SJCRH30 (cell line): ENCODE measurements at places on chromosomes 7 and 10.

DNA sequence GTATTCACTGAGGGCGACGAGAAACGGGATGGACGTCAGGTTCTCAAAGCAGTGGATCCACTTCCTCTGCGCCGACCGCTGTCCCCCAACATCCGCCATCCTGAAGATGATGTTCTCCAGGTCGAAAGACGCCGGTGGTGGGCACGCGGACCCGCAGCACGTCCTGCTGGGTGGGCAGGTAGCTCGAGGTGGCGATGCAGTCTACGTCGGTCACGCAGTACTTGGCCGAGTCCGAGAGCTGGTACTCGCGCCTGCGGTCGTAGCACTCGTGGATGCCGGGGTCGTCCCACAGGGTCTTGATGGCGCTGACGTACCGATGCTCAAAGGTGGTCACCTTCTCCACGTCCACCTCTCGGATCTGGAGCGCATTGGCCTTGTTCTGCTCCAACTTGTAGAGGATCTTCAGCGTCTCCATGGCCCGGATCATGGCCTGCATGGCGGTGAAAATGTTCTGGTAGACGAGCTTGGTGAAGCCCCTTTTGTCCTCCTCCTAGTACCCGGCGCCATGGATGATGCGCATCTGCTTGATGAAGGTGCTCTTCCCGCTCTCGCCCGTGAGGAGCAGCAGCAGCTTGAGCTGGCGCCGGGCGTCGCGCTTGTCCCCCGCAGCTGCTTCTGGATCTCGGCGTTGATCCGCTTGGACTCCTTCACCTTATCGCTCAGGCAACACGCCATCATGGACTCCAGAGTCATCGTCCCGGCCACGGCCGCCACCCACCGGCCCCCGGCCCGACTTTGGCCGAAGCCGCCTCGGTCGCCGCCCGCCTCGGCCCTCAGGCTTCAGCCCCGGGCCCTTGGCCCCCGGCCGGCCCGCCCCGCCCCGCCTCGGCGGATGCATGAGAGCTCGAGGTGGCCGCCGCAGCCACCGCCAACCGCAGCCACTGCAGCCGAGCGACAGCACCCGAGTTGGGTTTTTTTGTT is 122.9 kb upstream of the KCTD7 start:
- no peak for DNase-seq

DNA sequence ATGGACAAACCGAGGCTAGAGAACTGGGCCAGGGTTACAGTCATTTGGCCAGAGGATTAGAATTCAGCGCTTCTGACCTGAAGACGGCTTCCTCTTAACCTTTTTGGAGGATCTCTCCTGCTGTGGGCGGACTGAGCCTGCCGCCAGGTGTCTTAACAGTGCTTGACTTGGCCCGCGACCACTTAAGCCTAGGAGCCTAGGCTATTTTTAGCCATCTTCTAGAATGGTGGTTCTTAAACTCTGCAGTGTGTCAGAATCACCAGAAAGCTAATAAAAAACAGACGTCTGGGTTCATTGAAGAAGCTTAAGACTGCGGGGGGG is 722 bp downstream of the MDH2 start:
- DNase-seq: peak; percentile 20

DNA sequence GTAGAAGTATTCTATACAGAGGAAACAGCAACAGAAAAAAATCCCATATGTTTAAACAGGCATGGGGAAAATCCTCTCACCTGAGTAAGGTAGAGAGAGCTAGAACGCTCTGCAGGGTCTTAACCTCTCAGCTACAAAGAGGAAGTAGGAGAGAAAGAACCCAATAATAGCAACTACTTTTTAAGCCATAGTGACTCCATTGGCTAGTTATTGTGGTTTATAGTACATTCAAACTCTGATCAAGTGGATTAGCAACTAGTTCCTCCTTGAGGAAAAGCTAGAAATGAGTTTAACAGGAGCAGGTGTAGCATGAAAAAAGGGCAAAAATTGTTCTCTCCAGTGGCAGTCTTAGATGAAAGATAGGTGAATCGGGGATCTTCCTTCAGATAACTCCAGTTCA is 89.7 kb downstream of the HGF start:
- no peak for DNase-seq

DNA sequence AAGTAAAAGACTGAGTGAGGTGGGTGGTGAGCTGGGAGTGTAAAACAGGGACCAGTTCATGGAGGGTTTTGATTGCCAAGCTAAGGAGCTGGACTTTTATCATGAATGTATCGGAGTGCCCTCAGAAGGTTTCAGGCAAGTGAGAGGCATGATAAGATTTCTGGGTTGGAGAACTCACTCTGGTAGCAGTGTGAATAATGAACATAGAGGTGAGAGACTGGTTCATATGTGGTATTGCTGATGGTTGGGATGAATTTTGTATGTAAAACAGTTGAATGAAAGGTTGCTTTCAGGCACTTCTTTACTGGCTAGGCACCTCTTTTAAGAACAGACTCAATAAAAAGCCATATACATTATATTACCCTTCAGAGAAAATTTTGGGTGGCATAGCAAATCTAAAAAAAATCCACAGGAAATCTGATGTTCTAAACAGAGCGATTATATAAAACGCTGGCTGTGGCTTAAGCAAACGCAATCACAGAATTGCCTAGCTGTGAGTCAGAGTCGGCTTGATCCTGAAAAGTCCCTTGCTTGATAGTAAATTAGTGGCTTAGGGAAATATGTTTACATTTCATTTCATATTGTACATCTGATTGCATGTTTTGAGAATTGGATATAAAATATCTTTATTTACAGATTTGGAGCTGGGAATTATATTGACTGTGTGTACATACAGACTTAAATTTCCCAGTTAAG is 92.9 kb upstream of the HDAC9 start:
- no peak for DNase-seq

GRCh38 chr7:1322240-1323110 is 89.8 kb downstream of the UNCX start:
- DNase-seq: no peak

DNA sequence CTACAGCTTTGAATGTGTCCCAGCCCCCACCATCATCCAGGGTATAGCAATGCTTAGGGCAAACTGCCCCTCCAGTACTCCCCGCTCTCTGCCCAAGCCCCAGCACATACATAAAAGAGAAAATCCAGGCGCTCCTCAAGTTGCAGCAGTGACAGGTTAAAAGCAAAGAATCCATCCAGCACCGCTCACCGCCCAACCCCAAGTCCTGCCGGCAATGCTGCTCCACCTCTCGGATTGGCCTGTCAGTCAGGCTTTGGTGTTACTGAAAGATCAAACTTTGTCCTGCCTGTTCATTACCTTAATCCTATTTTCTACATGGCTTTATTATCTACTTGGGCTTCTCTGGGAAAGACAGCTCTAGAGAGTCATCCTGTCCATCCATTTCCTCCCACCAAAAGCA is 31.9 kb downstream of the DPCD start:
- no peak for DNase-seq

- no peak for DNase-seq
Measured at GRCh38 chr7:129609666-129610065, 1.9 kb upstream of the NRF1 start.

GRCh38 chr7:31890766-31891165 is 179.4 kb downstream of the PDE1C start:
- DNase-seq: no peak

DNA sequence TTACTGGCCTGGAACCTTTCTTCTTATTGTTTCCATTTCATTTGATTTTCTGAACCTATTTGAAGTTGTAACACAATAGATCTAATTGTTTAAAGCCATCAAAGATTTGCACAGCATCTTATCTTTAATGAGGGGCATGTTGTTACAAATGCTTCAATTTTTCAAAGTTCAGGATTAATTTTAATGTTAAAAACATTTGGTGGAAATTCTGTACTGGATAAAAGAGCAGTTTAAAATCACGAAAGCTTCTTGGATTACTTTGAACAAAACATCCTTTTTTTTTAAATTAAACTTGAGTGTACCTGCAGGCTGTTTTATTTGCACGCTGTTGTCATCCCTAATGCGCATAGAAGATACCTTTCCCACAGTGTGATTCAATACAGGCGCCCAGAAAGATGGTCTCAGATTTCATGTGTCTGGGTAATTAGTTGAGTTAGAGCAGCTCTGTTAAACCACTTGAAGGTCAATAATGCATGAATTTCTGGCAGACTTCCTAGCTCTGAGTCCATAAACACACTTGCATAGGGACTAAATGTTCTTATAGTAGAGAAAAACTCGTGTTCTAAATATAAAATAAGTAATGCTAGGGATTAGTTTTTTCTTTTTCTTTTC is 29.3 kb upstream of the DDX50 start:
- DNase-seq: peak; percentile 52

- DNase-seq: no peak
Measured at GRCh38 chr7:55075464-55076021, 56.7 kb downstream of the EGFR start.

GRCh38 chr7:17564678-17565212 is 266.3 kb downstream of the AHR start:
- DNase-seq: peak; percentile 22

DNA sequence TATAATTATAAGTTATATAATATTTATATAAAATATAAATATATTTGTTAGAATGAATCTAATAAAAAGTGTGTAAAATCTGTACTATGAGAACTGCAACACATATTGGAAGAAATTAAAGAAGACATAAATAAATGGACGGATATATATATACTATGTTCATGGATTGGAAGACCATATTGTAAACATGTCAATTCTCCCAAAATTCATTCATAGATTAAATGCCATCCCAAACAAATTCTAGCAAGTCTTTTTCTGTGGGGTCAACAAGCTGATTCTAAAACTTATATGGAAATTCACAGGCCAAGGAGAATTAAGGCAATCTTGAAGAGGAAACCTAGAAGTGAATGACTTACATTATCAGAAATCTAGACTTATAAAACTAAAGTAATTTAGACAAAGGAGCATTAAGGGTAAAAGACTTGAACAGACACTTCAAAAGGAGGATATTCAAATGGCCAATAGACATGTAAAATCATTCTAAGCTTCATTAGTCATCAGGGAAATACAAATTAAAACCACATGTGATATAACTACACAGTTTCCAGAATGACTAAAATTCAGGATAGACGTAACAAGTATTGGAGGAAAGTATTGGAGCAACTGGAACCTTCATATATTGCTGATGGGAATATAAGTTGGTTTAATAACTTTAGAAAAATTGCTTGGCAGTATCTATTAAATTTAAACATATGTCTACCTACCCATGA is 225.9 kb downstream of the EMX2 start:
- no peak for DNase-seq

DNA sequence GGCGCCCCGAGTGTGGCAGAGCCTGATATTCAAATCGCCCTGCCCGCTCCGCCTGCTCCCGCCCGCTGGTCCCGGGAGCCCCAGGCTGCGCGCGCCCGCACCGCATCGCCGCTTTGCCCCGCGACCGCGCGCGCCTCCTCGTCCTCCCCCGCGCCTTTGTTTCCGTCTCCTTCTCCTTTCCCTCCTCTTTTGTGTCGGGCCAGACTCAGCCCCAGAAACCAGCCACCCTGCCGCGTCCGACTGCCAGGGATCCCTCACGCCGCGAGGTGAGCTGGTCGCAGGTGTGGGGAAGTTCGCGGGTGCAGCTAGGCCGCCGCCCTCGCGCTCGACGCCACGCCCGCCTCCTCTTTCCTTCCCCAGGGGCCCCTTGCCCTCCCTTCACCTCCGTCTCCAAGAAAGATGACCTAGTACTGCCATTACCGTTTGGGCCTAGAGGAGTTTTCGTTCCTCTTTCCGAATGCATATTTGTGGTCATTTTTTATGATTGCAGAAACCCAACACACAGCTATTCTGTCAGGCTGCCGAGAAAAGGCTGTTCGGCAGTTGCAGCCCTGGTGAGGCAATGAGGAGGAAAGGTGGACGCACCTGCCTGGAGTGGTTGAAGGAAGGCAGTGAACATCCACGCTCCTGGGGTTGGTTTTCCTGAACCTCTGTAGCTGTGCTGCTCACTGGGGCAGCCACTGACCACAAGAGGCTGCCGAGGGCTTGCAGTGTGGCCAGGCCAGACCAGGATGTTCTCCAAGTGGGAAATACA is 107.3 kb downstream of the SNX10 start:
- DNase-seq: peak; percentile 41

GRCh38 chr10:11164803-11165590 is 147.3 kb downstream of the CELF2 start:
- no peak for DNase-seq

- no peak for DNase-seq
Measured at GRCh38 chr10:86253091-86254072, 113.2 kb downstream of the GRID1 start.

- DNase-seq: peak; percentile 97
Measured at GRCh38 chr10:11012421-11013295, 5.0 kb upstream of the CELF2 start.

DNA sequence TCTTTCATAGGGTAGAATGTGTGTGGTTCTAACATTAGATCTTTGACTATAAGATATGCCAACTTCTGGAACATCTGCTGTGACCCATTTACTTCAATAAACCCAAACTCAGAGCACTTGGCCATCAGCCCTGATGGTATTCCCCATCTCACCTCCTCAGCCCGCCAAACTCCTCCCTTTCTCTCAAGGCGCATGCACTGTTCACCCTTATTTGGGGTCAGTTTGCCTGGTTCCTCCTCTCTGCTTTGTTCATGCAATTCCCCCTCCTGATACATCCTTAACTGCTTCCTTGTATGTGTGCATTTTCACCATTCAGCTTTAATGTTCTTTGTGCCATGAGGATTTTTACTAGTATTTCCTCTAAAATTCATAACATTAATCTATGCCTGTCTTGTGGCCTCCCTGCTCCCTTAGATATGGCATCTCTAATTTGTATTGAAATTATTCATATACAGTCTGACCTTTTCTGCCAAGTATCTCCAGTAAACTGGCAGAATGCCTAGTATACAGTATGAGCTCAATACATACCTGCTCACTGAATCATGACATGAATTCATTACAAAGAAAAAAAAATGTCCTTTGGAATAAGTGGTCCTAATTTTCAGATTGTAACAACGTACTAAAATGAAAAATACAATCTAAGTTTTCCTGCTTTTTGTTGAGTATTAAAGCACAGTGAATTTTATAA is 336.8 kb upstream of the IGFBP3 start:
- no peak for DNase-seq

GRCh38 chr10:109920016-109920415 is 3.3 kb downstream of the XPNPEP1 start:
- no peak for DNase-seq

GRCh38 chr7:2528481-2529095 is 9.0 kb downstream of the LFNG start:
- no peak for DNase-seq

- no peak for DNase-seq
Measured at GRCh38 chr7:105010504-105011130, 3.4 kb upstream of the KMT2E start.

GRCh38 chr7:50504646-50505546 is 54.7 kb upstream of the FIGNL1 start:
- no peak for DNase-seq

- no peak for DNase-seq
Measured at GRCh38 chr10:65949526-65949925, 976.3 kb upstream of the LRRTM3 start.
